Keratinocyte (primary cell): ENCODE measurements at places on chromosomes 5 and 9. TPM values are rescaled to one million over a fixed set of nuclear protein-coding genes. Genes with fewer than 3 reads are reported as not detected.

The RNF183 gene
- polyA plus RNA-seq: 0.10 TPM in 1 of 3 replicates, not detected in the others

The B4GALT1 gene
- 54.3 to 82.9 TPM (median 55.1 TPM) in 3 replicates for polyA plus RNA-seq

The CDH9 gene
- not detected in 3 replicates for polyA plus RNA-seq

- no peak overlapping the region for H3K4me3 ChIP-seq
- no peaks in the 10 kb centered on the region for H3K4me1 ChIP-seq
- DNase-seq: no peak
- H3K36me3 ChIP-seq: no peaks in the 10 kb centered on the region
These were observed 7.3 kb downstream of the CNTRL start for GRCh38 chr9:121082075-121082474.

GRCh38 chr5:156327296-156327695 is 332 bp downstream of the SGCD start:
- H3K4me1 ChIP-seq: no peaks in the 10 kb centered on the region
- DNase-seq: no peak
- H3K36me3 ChIP-seq: no peaks in the 10 kb centered on the region
- no peaks in the 10 kb centered on the region for H3K27me3 ChIP-seq

The BRD9 gene
- 9.0 to 14.4 TPM (median 10.1 TPM) in 3 replicates for polyA plus RNA-seq

- peaks cover 16% of the 10 kb centered on the region for H3K4me1 ChIP-seq
- H3K36me3 ChIP-seq: no peaks in the 10 kb centered on the region
- H3K27me3 ChIP-seq: no peaks in the 10 kb centered on the region
- DNase-seq: no peak
These were observed 80.8 kb upstream of the SH3PXD2B start for GRCh38 chr5:172535108-172535445.

The N4BP3 gene
- 1.0 to 1.9 TPM (median 1.3 TPM) in 3 replicates for polyA plus RNA-seq

The NDUFA8 gene
- 87.9 to 105 TPM (median 90.9 TPM) in 3 replicates for polyA plus RNA-seq

- H3K4me3 ChIP-seq: no peak overlapping the region
- no peaks in the 10 kb centered on the region for H3K27me3 ChIP-seq
- H3K36me3 ChIP-seq: peaks cover 9% of the 10 kb centered on the region
- H3K4me1 ChIP-seq: no peaks in the 10 kb centered on the region
- no peak for DNase-seq
These were observed 54.9 kb downstream of the WDR41 start for GRCh38 chr5:77437194-77437593.

GRCh38 chr5:55597014-55597981 is 62.5 kb upstream of the PLPP1 start:
- no peaks in the 10 kb centered on the region for H3K27me3 ChIP-seq
- peak; percentile 66 for DNase-seq
- H3K36me3 ChIP-seq: no peaks in the 10 kb centered on the region
- H3K4me3 ChIP-seq: peak overlapping the region; percentile 19

DNA sequence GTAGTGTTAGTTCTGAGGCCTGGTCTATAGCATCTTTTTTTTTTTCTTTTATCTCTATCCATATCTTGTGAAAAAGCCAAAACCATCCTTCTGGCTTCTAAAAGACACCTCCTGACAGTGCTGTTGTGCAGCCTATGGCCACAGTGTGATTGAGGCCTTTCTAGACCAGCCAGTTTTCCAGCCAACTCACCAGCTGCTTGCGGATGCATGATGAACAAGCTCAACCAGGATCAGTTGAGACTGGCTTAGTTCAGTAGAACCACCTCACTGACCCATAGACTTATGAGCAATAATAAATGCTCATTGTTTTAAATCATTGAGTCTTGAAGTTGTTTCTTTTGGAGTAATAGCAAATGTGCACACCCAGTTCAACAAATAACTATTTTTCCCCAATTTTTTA is 296.9 kb downstream of the FAM170A start:
- no peaks in the 10 kb centered on the region for H3K36me3 ChIP-seq
- no peaks in the 10 kb centered on the region for H3K27me3 ChIP-seq
- DNase-seq: no peak
- H3K4me3 ChIP-seq: no peak overlapping the region

The SEMA5A gene
- polyA plus RNA-seq: 0.16 to 0.29 TPM (median 0.27 TPM) in 3 replicates

DNA sequence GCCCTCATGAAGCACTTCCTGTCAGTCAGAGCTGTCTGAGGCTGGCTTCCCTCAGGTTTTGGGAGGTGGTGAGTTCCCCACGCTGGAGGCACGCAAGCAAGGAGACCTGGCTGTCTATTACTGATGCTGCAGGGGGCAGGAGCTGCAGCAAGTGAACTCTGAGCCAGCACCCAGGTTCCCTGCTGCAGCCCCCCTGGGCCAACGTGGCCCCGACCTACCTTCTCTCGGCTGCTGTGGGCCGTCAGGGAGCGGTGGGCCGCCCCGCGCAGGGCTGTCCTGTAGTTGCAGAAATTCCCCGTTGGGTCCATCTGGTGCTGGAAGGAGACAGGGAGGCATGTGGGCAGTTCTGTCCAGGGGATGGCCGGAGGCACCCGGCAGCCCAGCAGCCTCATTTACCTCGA is 46.8 kb upstream of the RNF130 start:
- no peaks in the 10 kb centered on the region for H3K27me3 ChIP-seq
- no peaks in the 10 kb centered on the region for H3K36me3 ChIP-seq
- DNase-seq: no peak
- no peak overlapping the region for H3K27ac ChIP-seq
- no peaks in the 10 kb centered on the region for H3K4me1 ChIP-seq

DNA sequence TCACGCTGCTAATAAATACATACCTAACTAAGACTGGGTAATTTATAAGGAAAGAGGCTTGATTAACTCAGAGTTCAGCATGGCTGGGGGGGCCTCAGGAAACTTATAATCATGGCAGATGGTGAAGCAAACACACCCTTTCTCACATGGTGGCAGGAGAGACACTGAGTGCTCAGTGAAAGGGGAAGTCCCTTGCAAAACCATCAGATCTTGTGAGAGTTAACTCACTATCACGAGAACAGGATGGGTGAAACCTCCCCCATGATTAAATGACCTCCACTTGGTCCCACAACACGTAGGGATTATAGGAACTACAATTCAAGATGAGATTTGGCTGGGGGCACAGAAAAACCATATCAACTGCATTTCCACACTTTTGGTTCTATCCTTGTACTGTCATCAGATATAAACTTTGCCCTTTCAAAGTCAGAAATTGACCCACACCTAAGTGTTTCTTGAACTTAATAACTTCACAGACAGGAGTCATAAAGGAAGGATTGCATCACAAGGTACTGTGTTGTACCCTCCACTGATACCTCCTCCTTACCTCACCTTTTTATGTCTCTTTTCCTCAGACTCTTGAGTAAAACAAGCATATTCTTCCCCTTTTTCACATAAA is 319.1 kb upstream of the PIK3R1 start:
- H3K27me3 ChIP-seq: no peaks in the 10 kb centered on the region
- H3K4me1 ChIP-seq: peaks cover 20% of the 10 kb centered on the region
- H3K4me3 ChIP-seq: no peak overlapping the region
- H3K36me3 ChIP-seq: no peaks in the 10 kb centered on the region
- H3K27ac ChIP-seq: peak overlapping the region; percentile 11

- peaks cover 4% of the 10 kb centered on the region for H3K27me3 ChIP-seq
- H3K27ac ChIP-seq: no peak overlapping the region
- no peaks in the 10 kb centered on the region for H3K36me3 ChIP-seq
These were observed 9.5 kb upstream of the NFIL3 start for GRCh38 chr9:91433180-91433579.

The GNA14 gene
- not detected in 3 replicates for polyA plus RNA-seq

DNA sequence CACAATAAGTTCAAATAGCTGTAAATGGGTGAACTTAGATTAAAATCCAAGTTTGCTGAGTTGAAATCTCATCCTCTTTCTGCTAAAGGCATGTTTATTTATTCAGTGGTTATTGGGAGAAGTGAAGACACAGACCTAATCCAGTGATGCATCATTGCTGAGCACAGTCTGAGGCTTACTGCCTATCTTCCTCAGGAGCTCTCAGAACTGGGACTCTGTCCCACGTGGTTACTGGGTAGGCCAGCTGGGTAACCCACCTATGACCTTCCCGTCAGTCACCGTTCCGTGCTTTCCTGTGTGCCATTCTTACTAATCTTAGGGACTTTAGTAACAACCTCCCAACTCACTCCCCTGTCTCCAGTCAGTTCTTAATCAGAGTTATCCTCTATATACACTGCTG is 226.8 kb upstream of the ATP10B start:
- no peaks in the 10 kb centered on the region for H3K27me3 ChIP-seq
- H3K4me1 ChIP-seq: no peaks in the 10 kb centered on the region
- H3K36me3 ChIP-seq: no peaks in the 10 kb centered on the region
- no peak for DNase-seq
- no peak overlapping the region for H3K4me3 ChIP-seq

The ADAMTS2 gene
- not detected in 3 replicates for polyA plus RNA-seq

The C5orf52 gene
- polyA plus RNA-seq: not detected in 3 replicates

DNA sequence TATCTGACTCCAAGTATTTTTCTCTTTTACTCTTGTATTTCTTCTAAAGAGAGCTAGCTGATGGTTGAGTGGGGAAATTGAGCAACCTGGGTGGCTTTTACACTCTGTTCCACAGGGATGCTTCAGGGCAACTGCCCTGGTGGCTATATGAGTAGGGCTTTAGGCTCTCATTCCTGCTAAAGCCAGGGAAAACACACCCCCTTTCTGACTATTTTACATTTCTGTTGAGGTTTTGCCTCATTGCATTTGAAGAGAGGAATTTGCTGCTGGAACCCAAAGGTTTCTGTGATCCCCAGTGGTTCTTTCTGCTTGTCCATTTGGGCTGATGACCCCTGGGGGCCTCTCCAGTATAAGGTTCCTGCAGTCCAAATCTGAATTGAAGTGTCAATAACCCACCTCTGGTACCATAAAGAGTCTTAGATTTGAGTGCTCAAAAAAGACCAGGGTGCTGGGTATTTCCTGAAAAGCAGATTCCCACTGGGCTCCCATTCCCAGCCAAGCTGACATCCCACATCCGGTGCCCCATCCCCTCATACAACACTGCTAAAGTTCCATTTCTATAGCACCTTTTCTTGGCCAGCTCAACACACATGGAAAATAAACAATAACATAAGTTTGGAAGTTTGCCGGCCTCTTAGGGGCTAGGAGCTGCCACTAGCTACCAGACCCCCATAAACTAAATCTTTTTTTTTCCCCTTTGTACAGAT is 59.5 kb downstream of the PAPPA start:
- no peaks in the 10 kb centered on the region for H3K36me3 ChIP-seq
- H3K27ac ChIP-seq: no peak overlapping the region
- H3K4me1 ChIP-seq: no peaks in the 10 kb centered on the region
- H3K27me3 ChIP-seq: no peaks in the 10 kb centered on the region
- DNase-seq: no peak

- DNase-seq: no peak
- H3K27me3 ChIP-seq: no peaks in the 10 kb centered on the region
- H3K4me1 ChIP-seq: no peaks in the 10 kb centered on the region
- H3K36me3 ChIP-seq: no peaks in the 10 kb centered on the region
These were observed 56.6 kb downstream of the KCNN2 start for GRCh38 chr5:114418176-114419066.

DNA sequence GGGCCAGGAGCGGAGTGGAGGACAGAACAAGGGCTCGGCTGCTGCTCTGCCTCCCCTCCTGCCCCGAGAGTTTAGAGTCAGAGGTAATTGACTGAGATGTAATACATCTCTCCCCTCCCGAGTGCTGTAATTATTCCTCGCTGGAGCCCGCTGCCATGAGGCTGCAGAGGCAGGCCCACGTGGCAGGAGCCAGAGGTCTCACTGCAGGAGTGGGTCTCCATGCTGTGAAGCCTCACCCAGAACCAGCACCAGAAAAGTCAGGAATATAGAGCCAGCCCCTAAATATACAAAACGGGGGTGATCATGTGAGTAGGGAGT is 2.5 kb downstream of the FAM163B start:
- H3K27ac ChIP-seq: no peak overlapping the region
- no peaks in the 10 kb centered on the region for H3K4me1 ChIP-seq
- no peak overlapping the region for H3K4me3 ChIP-seq
- peaks cover 57% of the 10 kb centered on the region for H3K27me3 ChIP-seq
- no peaks in the 10 kb centered on the region for H3K36me3 ChIP-seq

The CKMT2 gene
- polyA plus RNA-seq: not detected in 3 replicates

DNA sequence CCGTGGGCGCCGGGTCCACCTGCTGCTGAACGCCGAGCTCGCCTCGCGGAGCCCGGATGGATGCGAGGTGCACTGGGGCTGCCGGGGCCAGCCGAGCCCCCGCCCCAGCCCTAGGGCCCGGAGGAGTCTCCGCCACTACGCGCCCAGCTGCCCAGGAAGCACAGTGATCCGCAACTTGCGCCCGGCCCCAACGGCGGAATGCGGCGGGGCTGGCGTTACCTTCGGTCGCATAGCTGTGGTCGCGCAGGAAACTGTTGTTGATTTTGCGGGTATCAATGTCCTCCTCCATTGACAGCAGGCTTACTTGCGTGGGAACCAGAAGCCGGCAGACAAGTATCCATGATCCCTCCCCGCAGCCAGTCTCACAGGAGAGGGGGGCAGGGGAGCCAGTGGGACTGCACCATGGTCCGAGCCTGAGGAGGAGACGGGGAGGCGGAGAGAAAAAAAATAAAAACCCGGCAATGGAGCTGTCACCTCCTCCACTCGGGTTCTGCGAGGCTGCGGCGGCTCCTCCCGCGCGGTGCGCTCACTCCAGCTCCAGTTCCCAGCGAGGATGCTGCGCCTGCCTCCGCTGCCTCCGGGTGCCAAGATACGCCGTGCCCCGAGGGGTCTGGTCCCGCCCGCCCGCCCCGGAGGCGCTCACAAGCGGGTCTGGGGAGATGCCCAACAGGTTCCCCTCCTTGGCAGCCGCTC is 628 bp downstream of the PPP2R2B start:
- H3K27me3 ChIP-seq: peaks cover 30% of the 10 kb centered on the region
- peak overlapping the region; percentile 55 for H3K4me3 ChIP-seq
- H3K36me3 ChIP-seq: no peaks in the 10 kb centered on the region

- no peak overlapping the region for H3K27ac ChIP-seq
- no peaks in the 10 kb centered on the region for H3K27me3 ChIP-seq
- H3K36me3 ChIP-seq: no peaks in the 10 kb centered on the region
- no peak for DNase-seq
These were observed 28.5 kb upstream of the CETN3 start for GRCh38 chr5:90438100-90438499.

The PWWP2A gene
- 11.6 to 13.1 TPM (median 12.4 TPM) in 3 replicates for polyA plus RNA-seq

The LECT2 gene
- 0.08 TPM in 1 of 3 replicates, not detected in the others for polyA plus RNA-seq

- no peak for DNase-seq
- H3K27ac ChIP-seq: no peak overlapping the region
- H3K4me1 ChIP-seq: no peaks in the 10 kb centered on the region
These were observed 262.7 kb upstream of the KLF9 start for GRCh38 chr9:70677055-70677735.

DNA sequence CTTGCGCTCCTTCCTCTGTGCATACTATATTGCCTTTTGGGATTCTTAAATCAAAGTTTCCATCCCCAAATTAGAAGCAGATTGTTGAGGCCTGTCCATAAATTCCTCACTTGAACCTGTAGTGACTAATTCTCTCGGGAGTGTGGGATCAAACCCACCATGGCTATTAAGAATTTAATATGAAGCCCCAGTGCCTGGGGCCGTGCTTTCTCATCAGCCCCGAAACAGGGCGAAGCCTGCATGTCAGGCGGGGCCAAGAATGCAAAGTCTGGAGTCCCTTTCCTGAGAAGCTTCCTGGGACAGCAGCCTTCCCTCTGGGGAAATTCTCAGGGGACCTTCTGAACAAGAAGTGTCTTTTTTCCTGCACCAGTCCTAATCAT is 29.3 kb upstream of the FAT2 start:
- no peaks in the 10 kb centered on the region for H3K36me3 ChIP-seq
- peaks cover 85% of the 10 kb centered on the region for H3K4me1 ChIP-seq
- DNase-seq: no peak
- peak overlapping the region; percentile 39 for H3K4me3 ChIP-seq
- peak overlapping the region; percentile 96 for H3K27ac ChIP-seq

The CDC20B gene
- 0.03 TPM in 1 of 3 replicates, not detected in the others for polyA plus RNA-seq

- H3K36me3 ChIP-seq: no peaks in the 10 kb centered on the region
- no peak overlapping the region for H3K4me3 ChIP-seq
- no peaks in the 10 kb centered on the region for H3K27me3 ChIP-seq
- no peaks in the 10 kb centered on the region for H3K4me1 ChIP-seq
- DNase-seq: no peak
These were observed 160.1 kb upstream of the TAS2R1 start for GRCh38 chr5:9790276-9790675.

- H3K36me3 ChIP-seq: no peaks in the 10 kb centered on the region
- no peak for DNase-seq
- H3K27me3 ChIP-seq: no peaks in the 10 kb centered on the region
- no peak overlapping the region for H3K4me3 ChIP-seq
- H3K4me1 ChIP-seq: peaks cover 22% of the 10 kb centered on the region
These were observed 153.5 kb upstream of the S1PR3 start for GRCh38 chr9:88837731-88838130.
